ENCODE measurements at places on chromosomes 13 and 19.

GRCh38 chr19:45499196-45500180 lies 1.2 kb downstream of the PPM1N start:
- DNase-seq: no peak

DNA sequence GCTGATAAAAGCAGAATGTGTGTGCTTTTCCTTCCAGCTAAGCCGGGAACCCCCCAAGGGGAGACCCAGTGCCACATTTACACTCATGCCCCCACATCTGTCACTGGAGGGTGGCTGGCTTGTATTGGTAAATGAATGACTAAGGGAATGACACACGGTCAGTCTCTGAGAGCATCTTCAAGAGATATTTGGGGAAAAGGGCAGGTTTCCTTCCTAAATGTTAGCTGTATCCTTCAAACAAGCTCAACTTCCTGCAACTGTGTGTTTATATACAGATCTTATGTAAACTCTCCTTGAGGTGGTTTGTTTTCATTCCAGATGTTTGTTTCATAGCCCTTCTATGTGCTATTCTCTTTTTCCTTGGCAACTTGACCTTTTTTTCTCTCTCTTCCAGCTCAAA lies 192.6 kb downstream of the COL4A1 start:
- DNase-seq: no peak

DNA sequence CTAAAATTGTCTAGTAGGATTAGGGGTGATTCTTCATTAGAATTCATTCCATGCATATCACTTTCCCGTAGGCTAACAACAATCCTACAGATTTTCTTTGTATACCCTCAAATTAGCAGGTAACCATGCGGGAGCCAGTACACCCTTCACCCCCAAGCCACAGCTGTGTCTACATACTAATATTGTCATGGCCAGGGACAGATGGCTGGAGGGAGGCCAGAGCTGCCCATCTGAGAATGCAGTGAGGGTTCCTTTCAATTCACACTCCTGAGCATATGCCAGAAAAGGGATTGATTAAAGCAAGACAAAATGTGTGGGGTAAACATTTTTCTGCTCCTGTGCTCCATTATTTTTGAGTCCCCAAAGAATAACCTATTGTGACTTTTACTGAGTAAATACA lies 68.9 kb downstream of the FREM2 start:
- no peak for DNase-seq

DNA sequence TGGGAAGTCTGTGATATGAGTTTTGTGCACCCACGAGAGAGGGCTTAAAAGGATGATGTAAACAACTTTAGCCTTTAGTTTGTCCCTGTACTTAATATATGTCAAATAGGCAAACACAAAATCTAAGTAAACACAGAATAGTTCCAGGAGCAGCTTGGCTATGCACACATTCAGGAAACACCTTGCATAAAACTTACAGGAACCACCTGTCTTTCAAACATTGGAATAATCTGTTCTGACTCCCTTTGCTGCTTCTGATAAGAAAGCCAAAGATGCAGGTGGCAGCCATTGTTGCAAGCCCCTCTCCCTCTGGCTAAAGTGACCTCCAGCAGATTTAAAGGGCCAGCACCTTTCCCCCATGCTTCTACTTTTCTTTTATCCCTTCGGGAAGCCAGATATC lies 4.7 kb downstream of the EEF1AKMT1 start:
- no peak for DNase-seq

DNA sequence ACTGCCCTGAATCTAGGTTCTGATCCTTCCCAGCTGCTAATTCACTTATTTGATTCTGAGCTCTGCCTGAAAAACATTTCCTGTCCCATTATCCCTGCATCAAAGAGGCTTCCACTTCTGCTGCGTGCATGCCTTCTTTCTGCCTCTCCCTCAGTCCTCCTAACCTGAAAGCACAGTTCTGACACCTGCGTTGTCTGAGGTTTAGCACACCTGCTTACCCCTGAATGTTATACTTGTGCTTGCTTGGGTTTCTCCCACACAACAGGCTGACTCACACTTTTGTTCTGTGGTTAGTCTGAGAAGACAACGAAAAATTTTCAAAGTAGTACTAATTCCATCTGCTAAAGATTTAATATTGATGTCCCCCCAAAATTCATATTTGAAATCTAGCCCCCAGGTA lies 3.1 kb upstream of the SOHLH2 start:
- no peak for DNase-seq

DNA sequence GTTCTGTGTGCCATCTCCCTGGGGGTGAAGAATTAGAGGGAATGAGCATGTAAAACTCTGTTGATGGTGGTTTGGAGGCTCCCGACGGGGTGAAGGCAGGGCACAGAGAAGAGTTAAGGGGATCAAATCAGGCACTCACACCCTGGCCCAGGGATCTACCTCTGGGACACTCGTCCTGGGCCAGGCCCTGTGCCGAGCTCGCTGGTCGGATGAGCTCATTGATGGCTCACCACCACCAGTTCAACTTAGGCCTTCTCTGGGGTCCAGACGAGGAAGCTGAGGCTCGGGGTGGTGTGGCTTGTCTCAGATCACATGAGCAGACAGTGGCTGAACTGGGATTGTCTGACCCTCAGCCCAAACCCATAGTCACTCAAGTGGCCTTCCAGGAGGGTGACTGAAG lies 1.6 kb downstream of the NACC1 start:
- DNase-seq: no peak

DNA sequence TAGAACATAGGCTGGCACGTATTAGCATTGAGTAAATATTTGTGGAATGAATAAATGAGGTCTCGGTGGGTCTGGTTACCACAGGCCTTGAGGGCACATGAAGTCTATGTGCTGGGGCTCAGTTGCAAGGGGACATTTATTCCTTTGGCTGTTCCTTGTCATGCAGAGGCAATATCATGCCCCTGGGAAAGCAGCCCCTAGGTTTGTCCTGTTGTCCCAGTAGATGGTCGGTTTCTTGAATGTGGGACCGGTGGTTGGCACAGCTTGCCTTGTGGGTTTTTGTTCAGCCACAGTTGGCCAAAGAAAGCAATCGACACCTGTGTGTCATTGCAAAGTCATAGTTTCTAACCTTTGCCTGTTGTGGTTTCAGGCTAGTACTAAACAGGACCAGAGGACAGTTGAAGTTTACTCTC lies 24.7 kb upstream of the GPR183 start:
- DNase-seq: peak; percentile 89

DNA sequence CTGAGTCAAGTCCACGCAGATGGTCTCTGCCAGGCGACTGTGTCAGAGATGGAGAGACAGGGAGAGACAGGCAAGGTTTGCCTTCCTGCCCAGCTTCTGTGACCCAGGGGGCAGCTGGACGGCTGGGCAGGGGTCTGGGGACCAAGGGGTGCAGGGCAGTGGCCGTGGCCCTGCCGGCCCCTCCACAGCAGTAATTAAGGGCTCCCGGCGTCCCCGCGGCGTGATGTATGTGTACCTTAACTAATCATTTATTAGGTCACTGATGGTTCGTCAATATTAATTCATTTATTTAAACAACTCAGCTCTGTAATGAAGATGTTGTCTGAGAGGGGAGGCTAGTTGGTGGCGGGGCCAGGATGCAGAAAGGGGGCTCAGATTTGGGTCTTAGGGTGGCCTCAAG lies 28.6 kb upstream of the TCF3 start:
- DNase-seq: no peak

DNA sequence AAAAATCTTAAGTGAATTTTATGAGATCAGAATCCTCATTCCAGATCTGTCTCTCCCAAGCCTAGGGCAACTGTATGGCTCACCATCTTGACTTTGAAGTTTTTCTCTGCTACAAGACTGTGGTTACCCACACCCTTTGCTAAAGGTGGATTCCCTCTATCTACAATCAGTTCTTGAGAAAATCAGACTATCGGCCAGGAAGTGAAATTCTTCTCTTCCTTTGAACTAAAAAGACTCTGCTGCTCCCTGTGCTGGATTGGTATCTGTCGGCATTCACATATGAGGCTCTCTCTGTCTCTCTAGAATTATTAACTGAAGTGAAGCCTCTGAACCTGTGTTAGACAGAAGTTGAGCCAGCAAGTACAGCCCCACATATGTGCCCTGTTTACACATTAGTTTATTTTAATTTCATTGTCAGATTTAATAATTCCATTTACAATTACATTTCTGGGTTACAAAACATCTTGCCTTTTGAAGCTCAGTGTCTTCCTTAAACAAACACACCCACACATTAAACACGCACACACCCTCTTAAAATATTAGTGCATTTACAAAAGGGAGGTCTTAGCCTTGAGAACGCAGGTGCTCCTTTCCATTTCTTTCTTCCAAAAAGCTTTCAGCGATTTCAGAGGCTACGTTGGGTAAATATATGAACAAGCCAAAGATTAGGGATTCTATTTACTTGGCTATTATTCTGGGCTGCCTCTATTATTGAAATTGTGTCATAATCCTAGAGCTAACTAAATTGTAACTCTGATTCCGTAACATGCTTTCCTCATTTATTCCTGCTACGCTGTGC lies 145.7 kb downstream of the MIPEP start:
- DNase-seq: no peak

DNA sequence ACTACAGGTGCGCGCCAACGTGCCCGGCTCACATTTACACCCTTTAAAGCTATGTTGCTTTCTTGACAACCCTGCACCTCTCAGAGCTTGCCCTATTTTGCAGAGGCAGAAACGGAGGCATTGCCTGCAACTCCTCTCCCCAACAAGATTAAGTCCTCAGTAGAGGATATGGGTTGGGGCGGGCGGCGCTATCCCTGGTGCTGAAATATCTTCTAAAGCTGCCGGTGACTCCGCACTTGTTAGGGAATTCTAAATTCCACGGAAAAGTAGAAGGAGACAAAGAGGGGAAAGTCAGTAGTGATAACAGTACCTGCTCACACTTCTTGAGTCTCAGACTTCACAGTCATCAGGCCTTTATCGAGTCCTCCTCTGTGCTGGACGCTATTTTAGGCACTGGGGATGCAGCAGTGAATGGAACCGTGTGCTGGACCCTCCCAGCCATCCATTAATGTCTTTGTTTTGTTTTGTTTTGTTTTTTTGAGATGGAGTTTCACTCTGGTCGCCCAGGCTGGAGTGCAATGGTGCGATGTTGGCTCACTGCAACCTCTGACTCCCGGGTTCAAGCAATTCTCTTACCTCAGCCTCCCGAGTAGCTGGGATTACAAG lies 18.0 kb downstream of the SLC5A5 start:
- DNase-seq: no peak

DNA sequence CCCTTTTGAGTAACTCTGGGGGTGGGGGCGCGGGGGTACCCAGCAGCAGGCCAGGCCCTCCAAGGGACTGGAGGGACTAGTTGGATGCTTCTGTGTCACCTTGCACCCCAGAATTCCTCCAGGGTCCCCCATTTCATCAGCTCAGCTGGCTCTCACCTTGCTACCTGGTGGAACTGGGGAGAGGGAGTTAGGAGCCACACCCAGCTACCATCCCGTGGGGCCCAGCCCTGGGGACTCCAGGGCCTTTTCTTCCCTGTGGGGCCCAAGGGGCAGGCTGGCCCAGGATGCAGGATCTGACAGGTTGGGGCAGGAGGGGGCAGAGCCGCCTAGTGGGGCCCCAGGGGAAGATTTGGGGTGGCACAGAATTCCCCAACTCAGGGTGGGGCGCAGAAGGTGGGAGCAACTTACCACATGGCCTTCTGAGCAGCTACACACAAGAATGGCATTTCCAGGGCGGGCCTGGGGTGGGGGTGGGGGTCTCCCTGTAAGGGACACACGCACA lies 32.8 kb upstream of the NANOS3 start:
- no peak for DNase-seq

DNA sequence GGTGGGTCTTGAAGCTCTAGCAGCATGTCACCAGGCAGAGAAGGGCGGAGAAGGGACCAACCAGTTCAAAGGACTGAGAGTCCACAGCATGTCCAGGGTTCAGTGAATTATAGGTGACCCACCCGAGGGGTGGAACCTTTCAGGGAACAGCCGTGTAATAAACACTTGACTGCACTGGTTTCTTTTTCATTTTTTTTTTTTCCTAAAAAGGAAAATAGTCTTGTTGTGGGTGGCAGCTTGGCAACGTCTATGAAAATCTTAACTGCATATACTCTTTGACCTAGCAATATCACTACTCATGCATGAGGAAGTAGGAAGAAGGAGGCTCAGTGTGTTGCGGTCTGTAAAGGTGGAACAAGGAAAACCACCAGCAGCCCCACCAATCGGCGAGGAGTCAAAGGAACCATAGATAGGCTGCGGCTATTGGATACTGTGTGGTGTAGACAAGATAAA lies 13.0 kb upstream of the MYH14 start:
- no peak for DNase-seq

DNA sequence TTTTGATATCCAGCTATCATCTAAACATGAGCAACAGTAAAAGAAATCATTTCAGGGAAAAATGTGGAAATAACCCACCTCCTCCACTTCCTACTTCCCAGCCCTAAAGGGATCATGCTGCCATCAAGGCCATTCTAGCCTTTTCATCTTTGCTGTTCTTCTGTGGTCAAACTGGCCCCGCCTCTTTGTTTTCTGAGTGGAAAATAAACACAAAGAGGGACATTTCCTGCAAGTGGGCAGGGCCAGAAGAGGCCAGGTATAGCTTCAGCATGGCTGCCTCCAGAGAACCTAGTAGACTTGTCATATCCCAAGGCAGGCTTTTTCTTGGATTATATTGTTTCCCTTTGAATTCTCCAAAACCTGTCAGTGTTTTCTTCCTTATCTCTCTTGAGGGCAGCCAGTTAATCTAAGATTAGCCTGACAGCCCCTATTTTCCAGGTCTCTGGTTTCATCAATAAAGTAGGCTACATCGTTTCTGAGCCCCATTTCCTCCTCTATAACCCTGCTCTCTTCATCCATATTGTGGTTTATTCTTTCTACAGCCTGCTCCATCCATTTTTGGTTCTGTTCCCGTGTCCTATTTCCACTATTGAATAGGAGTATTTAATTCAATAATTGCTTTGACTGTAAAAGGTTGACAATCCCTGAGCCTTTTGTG lies 117.6 kb downstream of the GPC6 start:
- DNase-seq: no peak

- DNase-seq: no peak
Measured at GRCh38 chr13:32059511-32059984, 28.0 kb downstream of the FRY start.

DNA sequence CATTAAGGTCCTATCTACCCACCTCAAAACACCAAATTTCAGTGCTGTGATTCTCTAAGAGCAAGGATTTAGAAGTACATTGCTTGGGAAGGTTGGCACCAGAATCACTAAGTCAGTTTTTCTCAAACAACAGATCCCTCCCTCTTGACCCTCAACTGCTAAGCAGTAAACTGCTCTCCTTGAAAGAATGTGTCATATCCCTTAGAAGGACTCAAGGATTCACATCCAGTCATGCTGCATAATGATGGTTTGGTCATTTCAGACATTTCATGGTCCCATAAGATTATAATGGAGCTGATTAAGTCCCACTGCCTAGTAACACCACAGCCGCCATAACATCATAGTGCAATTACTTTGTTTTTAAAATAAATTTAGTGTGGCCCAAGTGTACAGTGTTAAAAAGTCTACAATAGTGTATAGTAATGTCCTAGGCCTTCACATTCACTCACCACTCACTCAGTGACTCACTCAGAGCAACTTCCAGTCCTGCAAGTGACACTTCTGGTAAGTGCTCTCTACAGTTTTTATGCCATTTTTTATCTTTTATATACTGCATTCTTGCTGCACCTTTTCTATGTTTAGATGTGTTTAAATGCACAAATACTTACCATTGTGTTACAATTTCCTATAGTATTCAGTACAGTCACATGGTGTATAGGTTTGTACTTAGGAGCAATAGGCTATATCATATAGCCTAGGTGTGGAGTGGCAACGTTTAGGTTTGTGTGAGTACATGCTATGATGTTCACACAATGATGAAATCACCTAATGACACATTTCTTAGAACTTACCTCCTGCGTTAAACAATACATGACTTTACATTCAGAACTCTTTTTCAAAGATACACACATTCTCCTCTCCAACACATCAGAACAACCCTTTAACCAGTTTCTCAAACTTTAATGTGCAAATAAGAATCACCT lies 15.7 kb upstream of the CCDC169 start:
- DNase-seq: no peak
